ENCODE measurements at places on chromosomes 1 and 21. TPM values are rescaled to one million over a fixed set of nuclear protein-coding genes. Genes with fewer than 3 reads are reported as not detected.
A peak's percentile ranks its signal among the peaks of the same experiment; 100 is the strongest.

The CD160 gene
- total RNA-seq, result 0.16 TPM

DNA sequence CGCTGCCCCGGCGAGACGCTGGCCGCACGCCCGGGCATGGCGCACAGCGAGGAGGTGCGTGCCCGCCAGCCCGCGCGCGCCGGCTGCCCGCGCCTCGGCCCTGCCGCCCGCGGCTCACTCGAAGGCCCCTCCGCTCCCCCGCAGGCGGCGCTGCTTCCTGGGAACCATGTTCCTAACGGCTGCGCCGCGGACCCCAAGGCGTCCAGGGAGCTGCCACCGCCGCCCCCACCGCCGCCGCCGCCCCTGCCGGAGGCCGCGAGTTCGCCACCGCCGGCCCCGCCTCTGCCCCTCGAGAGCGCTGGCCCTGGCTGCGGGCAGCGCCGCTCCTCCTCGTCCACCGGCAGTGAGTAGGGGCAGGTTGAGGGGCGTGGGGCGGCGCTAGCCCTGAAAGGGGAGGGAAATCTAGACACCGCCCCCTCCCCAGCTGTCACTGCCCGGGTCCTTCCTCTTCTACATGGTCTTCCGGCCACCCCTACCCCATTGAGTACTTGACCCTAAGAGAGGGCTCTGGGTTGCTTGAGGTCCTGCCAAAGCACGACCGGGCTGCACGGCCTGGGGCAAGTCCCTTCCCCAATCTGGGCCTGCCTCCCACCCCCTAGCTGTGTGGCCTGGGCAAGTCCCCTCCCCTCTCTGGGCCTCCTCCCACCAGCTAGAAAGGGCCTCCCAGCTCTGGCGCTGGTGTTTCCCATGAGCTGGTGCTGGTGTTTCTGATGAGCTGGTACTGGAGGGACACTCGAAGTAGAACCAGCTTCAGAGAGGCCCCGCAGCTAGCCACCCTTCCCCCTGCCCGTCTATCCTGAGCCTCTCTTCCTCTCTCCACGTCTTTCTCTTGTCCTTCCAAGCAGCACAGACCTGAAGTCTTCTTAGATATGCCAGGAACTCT, 17.0 kb downstream of the TNFRSF25 start:
- DNase-seq, result no peak

- DNase-seq, result no peak
Measured at GRCh38 chr21:26019236-26019635, 151.3 kb downstream of the APP start.

The LHX8 gene
- not detected for total RNA-seq

The CLCNKB gene
- total RNA-seq, result 0.16 TPM

DNA sequence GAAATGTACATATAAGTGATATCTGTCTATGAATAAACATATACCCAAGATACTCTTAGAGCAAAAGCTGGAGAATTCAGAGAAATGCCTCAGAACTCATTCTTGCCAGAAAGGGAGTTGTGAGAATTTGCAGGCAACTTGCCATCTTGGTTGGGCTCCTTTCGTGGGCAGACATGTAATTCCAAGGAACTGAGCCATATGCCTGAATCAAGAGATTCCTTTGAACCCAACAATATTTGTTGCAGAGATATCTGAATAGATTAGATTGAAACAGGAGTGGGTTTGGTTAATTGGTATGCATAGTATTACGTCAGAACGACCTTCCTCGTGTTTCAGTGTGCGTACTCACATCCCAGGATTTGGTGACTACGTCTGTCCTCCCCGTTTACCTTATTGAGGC, 67.0 kb downstream of the TGFB2 start:
- DNase-seq, result no peak

- no peak for DNase-seq
Measured at GRCh38 chr1:110975265-110975664, 11.5 kb upstream of the LRIF1 start.

GRCh38 chr1:41101950-41102607, 80.6 kb upstream of the SLFNL1 start:
- DNase-seq, result peak; percentile 32

The CASQ2 gene
- total RNA-seq, result 0.47 TPM

The TMEM54 gene
- 5.3 TPM for total RNA-seq

- no peak for DNase-seq
Measured at GRCh38 chr21:43774163-43774562, 1.9 kb downstream of the CSTB start.

- DNase-seq, result no peak
Measured at GRCh38 chr1:218938259-218938658, 235.4 kb upstream of the LYPLAL1 start.

DNA sequence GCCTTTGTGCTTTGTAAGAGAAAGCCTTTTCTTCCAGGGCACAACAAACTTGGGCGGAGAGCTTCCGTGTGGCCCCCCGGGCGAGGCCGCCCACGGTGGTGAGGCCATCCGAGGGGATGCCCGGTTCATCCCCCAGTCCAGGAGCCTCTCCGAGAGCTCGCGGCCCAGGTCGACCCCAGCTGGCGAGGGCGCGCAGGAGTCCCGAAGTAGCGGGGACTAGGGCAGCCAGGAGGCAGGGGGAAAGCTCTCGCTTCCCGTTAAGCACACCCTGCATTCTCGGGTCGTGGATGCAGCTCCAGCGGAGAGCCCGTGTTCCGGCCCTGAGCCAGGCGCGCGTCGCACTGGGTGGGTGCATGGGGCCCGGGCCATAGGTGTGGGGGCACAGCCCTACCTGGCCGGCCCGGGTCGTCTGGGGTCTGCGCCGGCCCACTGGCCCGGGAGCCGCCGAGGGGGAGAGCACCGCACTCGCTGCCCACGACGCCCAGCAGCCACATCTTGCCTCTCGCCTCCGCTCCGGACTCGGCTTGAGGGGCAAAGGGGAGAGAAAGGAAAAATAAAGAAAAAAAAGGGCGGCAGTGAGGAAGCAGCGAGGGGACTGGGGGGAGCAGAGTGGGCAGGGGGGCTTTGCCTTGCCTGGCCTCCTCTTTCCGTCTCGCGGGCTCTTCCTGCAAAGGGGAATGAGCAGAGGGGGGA, 1.8 kb downstream of the RNF220 start:
- DNase-seq, result no peak

The FGR gene
- 0.78 TPM for total RNA-seq

- no peak for DNase-seq
Measured at GRCh38 chr1:20632386-20632785, 872 bp upstream of the PINK1 start.

- no peak for DNase-seq
Measured at GRCh38 chr1:42533101-42533863, 70.2 kb downstream of the CCDC30 start.

DNA sequence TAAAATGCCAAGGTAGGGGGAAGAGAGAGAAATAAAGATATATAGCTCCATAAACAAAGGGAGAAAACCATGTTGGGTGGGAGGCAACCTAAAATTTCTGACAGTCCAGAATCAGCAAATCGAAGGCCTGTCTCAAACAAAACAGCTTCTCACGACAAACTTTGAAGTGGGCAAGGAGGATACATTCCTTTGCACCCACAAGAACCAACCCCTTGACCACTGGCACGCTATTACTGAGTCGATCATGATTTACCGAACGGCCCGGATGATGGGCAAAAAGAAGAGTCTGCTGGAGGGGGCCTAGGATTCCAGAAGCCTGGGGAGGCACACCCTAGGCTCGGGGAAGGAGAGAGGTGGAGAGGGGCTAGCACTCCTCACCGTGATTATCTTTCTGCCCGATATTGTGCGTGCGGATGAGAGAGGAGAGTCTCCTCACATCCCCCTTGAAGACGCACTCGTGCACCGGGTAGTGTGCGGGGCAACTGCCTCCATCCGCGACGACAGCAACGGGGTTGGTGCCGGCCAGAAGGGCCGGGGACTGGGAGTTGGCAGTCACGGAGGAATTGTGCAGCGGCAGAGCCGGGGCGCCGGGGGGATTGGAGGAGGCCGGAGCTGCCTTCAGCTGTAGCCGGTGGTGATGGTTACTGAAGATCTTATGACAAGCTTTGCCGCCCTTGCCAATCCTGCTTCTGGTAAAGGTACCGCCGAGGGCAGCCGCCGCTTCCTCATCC, 756 bp downstream of the ANKRD13C start:
- DNase-seq, result peak; percentile 39

GRCh38 chr1:45331436-45332345, 5.0 kb downstream of the HPDL start:
- DNase-seq, result no peak

DNA sequence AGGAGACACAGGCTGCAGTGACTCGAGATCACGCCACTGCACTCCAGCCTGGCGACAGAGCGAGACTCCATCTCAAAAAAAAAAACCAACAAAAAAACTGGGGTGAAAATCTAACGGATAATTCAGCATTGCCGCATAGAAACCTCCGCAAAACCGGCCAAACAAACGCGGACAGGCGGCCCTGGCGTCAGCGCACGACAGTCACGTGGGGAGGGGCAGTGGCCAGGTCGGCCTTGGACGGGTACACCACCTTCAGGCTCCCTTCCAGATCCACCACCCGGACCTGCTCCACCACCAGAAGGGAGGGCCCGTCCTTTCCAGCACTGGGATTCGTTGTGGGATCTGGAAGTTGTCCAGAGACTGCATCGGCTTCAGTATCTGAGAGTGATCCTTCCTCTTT, 8.4 kb downstream of the SMIM1 start:
- no peak for DNase-seq

Measured in occipital lobe (tissue), 3 donors.